ENCODE measurements at places on chromosomes 4 and X.

- DNase-seq = no peak
These were observed 5.8 kb downstream of the RXFP1 start for GRCh38 chr4:158527516-158527915.

GRCh38 chrX:65697211-65697641 is 29.8 kb downstream of the MSN start:
- DNase-seq = no peak

- no peak for DNase-seq
These were observed 29.3 kb downstream of the DAPP1 start for GRCh38 chr4:99845708-99846469.

GRCh38 chr4:158055668-158056067 is 117.2 kb downstream of the GASK1B start:
- DNase-seq = no peak

- DNase-seq = no peak
These were observed 226.9 kb upstream of the SMIM31 start for GRCh38 chr4:164526933-164527583.

DNA sequence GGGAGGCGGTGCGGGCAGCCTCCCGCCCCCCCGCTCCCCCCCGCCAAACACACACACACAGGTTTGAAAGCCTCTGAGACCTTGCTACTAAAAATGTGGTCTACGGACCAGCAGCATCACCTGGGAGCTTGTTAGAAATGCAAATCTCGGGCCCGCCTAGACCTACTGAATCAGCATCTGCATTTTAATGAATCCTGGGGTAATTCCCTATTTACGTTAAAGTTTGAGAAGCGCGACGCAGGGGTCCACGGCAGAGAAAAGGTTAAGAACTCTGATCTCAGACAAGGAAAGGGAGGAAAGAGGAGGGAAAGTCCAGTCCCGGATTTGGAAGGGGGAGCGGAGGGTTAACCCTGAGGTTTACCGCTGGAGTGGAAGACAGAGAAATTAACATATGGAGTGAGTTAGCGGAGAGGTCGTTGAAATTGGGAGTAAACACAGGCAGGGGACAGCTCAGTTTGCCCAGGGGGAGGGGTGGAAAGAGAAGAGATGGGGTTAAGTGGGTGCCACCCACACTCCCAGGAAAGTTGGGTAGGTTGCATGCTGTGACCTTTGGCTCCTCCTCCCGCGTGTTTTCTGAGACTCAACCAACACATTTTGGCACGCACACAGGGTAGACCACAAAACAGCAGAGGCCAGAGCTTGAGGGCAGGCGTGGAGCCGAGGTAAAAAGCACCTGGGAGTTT is 483.6 kb downstream of the BCOR start:
- no peak for DNase-seq

DNA sequence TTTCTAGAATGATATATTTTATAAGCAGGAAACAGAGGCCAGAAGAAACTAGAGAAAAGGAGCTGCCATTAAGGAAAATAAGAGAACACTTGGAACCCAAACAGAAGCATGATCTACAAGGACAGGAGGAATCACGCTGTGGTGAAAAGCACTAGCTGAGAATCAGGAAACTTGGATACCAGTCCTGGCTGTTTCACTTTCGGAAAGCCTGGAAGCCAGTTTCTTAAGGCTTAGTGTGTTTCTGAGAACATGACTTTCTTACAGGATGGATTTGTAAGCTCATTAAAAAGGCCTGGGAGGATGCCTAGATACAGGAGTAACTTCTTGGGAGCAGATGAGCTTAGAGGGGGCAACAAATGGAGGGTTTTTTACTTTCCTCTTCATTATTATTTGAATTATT is 36.9 kb downstream of the TLL1 start:
- no peak for DNase-seq

DNA sequence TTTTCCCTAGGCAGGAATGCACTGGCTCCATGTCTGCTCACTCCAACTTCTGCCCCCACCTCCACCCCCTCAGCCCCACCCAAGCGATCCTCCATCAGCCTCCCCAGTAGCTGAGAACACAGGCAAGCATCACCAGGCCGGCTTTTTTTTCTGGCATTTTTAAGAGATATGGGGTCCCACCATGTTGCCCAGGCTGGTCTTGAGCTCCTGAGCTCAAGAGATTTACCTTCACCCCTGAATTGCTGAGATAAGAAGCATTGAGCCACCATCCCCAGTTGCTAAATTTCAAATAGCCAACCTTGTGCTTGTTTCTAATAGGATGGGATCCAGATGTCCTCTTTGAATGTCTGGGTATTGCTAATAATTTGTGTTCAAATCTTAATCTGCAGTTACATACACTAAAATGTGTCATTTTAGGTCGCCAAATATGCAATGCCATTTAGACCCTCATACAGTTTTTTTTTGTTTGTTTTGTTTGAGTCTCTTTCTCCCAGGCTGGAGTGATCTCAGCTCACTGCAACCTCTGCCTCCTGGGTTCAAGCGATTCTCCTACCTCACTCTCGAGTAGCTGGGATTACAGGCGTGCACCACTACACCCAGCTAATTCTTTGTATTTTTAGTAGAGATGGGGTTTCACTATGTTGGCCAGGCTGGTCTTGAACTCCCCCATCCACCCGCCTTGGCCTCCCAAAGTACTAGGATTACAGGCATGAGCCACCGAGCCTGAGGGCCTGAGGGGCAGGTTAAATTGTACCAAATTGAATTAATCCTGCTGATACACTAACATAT is 8.8 kb downstream of the LARP7 start:
- no peak for DNase-seq

DNA sequence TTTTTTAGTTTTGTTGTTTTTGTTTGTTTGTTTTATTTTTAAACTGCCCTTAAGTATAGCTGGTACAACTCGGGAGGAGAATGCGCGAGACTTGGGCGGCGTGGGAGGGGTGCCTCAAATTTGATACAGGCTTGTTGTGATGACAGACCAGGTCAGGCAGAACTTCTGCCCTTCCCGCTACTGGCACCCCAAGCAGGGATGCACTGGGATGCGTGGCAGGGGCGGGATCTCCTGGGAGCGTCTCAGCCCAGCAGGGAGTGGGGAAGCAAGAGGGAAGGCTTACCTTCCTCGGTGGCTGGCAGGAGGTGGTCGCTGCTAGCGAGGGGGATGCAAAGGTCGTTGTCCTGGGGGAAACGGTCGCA is 851 bp downstream of the SFRP2 start:
- DNase-seq = no peak

- no peak for DNase-seq
These were observed 31.9 kb upstream of the FAM9C start for GRCh38 chrX:13076176-13076961.

DNA sequence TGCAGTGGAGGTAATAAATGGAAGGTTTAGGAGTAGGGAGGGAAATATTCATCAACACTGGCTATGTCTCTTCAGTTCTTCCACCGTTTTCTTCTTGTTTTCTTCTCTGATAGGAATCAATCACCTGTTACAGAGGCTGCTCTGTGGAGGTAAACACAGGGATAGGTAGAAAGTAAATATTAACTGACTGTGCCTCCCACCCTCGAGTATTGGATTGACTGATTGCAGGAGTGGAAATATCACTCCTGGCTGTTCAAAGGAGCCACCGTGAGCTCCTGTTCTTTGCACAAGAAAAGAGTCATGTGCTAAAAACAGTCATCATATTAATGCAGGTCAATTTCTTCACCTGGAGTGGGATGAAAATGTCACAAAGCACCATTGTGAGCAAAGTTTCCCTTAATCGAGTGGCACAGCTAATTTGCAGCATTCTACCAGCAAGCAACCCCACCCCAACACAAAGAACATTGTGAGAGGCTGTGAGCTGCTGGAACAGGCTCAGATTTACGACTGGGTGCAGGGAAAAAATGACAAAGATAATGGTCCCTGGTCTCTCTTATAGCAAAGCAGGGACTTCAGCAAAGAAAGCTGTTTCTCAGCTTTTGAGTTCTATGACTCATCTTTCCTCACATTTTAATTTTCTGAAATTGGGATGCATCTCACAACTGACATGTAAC is 113.7 kb upstream of the TSPAN5 start:
- no peak for DNase-seq

DNA sequence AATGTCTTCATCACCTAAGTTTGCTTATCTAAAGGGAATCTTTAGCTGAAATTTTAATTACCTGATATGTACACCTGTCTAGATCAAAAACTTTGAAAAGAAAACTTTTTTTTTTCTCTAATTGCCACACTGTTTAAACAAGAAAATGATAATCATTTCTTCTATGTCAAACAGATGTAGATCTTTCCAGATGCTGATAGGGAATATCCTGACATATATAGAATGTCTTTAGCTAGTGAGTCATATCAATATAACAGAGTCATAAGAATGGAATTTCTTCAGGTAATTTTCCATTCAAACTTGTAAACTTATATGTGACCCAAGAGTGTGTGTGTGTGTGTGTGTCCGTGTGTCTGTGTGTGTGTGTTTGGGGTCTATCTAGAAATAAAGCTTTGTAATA is 271.9 kb downstream of the GPM6A start:
- DNase-seq = peak; percentile 10

DNA sequence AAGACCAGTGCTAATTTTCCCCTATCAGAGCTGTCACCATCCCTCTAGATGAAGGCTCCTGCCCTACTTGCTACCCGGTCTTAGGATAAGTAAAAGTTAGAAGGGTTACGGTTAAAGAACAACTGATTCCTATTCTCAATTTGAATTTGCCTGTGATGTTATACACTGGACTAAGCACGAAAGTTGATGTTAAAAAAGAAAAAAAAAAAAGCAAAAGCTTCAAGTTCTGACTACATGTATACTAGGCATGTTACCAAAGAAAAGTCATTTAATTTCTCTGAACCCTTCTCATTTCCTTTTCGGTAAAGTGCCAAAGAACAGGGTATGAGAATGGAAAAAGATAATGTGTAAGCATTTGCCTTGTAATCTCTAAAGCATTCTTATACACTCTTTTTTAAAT is 1.4 kb upstream of the PPID start:
- DNase-seq = no peak

DNA sequence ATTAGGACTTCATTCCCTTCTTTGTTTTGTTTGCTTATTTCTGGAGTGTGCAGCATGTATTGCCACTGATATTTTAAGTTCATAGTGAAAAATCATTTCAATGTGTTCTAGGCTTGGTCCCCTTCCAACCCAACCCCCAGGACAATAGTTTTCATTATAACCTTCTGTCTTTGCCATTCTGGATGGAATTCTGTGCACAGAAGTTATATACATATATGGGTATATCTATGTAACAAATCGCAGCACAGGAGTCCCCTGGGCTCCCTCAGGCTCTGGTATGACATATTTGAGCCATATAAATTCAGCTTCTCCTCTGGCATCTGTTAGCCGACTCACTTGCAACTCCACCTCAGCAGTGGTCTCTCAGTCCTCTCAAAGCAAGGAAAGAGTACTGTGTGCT is at the start of gene TNMD:
TSS of gene TNMD (plus strand) at position 326 of the 400 bp plus-strand sequence. CDS start 83 bp downstream, outside the sequence.
- no peak for DNase-seq

All from HCT116 (cell line).